M059J (cell line): ENCODE measurements at places on chromosomes 3 and 15. TPM values are rescaled to one million over a fixed set of nuclear protein-coding genes. Genes with fewer than 3 reads are reported as not detected.

Gene SLC6A20
- 0.02 and 1.7 TPM in 2 replicates for total RNA-seq

DNA sequence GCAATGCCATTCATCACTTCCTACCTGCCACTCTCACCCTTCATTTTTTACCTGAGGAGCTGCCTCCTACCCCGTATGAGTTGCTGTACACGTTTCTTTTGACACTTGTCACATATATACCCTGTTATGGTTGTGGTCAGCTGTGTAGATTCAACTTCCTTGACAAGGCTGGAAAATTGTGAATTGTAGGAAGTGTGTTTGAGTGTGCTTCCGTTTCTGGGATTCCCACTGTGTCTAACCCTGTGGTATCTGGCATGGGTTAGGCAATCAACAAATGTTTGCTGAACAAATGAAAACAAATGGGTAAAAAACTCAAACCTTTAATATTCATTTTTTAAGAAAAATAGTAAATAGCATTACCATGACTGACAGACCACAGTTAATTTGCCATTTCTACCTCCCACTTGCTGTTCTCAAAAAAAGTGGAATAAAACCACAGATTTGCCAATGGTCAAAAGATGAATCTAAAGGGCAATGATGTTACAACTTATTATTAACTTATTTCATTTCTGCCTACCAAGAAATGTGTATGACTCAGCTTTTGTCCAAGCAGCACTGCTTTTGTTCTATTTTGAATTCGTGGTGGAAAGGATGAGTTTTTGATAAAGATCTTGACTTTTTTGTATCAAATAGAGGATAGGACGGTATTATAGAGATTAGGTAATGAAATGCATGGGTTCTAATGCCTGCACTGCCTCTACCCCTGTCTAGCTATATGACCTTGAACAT, 404.6 kb downstream of the LPP start:
- peak; percentile 47 for DNase-seq

DNA sequence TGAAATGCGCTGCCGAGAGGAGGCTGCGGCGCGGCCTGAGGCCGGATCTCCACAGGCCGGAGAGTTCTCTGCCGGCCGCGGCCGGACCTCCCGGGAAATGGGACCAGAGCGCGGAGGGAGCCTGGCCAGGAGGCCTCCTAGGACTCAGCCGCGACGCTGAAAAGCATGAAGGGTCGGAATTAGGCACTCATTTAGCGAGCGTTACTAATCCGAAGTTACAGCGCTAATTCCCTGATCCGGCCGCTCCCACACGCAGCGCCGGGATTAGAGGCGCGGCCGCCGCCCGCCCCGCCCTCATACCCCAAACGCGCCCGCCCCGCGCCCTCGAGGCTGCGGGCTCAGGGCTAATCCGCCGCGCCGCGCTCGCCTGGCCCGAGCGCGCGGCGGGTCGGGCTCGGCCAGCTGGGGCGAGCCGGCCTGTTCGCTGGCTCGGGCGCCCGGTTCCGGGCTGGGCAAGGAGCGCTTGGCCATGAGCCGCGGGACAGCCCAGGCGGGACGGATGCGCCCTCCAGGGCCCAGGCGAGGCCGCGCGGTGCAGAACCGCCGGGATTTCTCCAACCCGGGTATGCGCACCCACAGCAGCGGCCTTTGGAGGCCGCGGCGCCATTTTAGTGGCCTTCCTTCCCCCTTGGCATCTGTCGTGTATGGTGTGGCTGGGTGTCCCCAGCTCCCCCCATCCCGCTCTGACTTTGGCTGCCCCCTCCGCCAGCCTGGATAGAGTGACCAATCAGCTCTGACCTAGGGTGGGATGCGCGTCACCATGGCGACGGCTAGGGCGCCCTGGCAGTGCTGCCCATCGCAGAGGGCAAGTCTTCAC, 36.8 kb upstream of the POLG start:
- DNase-seq: no peak

- peak; percentile 86 for DNase-seq
Observed at GRCh38 chr3:66038726-66039589, at the start of gene MAGI1. Gene MAGI1 (minus strand): TSS chr3:66038918. CDS start chr3:66038308, 610 bp downstream.

GRCh38 chr3:107414325-107414964, 37.2 kb downstream of the CCDC54 start:
- DNase-seq: no peak

DNA sequence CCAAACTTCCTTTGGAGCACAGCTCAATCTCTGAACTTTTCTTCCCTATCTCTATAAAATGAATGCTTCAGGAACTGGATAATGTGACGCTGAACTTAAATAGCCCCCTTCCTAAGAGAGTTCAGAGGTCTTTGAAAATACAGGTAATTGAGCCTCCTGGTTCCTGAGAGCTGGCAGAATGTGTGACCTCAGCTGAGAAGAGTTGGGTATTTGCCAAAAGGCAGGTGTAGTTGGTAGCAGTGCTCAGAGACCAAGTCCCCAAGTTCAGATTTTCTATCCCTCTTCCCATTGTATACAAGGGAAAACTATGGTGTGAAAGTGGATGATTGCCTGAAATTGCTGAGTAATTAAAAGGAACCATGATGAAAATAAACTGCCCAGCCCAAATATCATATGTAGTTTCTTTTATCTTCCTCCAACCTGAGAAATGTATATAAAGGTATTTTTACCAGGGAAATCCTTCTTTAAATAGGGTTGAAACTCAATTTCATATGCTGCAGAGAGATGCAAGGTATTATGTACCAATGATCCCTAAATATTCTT, 154.6 kb upstream of the ICE2 start:
- no peak for DNase-seq

Gene UTS2B
- 0.57 and 10.3 TPM in 2 replicates for total RNA-seq

Gene TUSC7
- total RNA-seq: not detected in 2 replicates

- no peak for DNase-seq
Observed at GRCh38 chr15:38374029-38374428, 79.9 kb upstream of the FAM98B start.

DNA sequence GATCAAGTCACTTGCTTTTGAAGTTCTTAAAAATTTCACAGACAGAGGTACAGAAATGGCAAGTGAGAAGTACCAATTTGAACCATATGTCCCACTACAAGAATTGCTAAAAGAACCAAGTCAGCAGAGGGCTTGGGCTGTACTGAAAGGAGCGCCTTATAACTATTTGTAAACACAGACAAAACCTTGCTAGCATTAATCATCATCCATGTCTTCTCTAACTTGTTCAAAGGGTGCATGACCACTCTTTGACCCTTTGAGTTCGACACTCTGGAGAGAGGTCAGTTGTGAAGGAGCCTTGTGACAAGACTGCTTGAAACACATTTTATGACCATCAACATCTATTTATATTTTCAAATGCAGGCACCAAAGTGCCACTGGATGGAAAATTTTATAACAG, 191.7 kb downstream of the PDZRN3 start:
- DNase-seq: no peak

Gene ROBO1
- 14.2 and 19.0 TPM in 2 replicates for total RNA-seq

Gene GOLGA6L7
- not detected in 2 replicates for total RNA-seq

- peak; percentile 28 for DNase-seq
Observed at GRCh38 chr3:175312791-175313190, 453.7 kb downstream of the NAALADL2 start.

DNA sequence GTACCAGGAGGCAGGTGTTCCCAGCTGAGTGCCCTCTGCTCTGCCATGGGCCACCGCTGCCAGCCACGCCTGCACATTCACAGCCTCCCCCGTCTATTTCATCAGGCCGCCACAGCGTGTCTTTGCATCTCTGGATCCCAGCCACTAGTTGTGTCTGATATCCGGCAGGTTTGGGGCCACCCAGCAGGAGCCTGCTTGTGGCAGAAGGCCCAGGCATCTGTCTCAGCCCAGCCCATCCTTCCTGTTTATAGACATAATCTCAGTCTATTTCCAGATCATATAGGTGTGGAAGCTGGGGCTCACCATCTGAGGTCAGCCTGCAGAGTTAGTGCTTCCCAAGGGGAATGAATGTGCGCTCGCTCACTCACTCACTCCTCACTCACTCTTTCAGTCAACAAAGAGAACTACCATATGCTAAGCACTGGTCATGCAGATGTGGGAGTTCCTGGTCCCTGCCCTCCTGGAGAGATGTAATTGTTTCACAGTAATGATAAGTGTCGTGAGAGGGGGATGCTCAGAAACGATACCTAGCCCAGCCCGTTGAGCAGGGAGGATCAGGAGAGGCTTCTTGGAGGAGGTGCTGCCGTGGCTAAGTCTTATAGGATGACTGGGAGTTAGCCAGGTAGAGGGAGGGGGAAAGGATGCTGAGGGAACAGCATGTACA, 60.6 kb downstream of the FGD5 start:
- DNase-seq: no peak

DNA sequence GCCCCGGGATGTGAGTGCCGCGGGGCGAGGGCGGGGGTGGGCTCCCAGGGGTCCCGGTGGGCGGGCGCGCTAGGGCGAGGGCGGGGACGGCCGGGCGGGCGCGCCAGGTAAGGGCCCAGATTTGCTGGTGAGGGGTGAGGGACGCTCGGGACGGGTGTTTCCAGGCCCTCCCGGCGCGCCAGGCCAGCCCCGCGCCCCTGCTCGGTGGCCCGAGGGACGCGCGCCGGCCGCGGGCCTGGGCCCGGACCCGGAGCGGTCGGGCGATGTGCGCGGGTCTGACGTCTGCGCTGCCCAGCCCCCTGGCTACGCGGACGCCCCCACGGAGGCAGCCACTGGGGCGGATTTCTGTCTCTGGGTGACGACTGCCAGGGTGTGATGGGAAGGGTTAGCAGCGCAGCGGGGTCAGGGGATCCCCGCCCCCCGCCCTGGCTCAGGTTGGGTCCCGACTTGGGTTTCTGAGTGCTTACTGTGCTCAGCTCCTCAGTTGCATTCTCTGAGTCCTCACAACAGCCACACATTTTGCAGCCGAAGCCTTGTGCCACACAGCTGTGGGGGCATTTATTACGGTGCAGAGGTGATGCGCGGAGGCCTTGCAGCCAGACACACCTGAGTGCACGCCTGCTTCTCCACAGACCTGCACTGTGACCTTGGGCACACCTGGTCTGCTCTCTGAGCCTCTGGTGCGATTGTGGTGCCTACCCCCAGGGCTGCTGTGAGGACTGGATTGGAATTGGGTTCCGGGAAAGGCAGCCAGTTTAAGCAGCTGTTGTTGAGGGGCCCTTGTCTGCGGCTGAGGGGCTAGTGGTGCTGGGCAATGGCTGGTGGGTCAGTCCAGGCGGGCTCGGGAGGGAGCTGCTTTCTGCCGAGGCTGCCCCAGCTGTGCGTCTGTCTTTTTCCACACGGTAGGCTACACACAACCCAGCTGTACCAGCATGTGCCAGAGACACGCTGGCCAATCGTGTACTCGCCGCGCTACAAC, 523 bp downstream of the HDAC11 start:
- no peak for DNase-seq

Gene CYP8B1
- not detected in 2 replicates for total RNA-seq

Gene NIT2
- total RNA-seq: 36.0 and 48.4 TPM in 2 replicates
